Fibroblast of skin of left biceps (primary cell): ENCODE measurements at places on chromosomes 1 and 21.

GRCh38 chr1:107262467-107263286 is 121.8 kb downstream of the NTNG1 start:
- peak; percentile 76 for DNase-seq

- no peak for DNase-seq
Measured at GRCh38 chr1:167237000-167237399, 16.3 kb downstream of the POU2F1 start.

DNA sequence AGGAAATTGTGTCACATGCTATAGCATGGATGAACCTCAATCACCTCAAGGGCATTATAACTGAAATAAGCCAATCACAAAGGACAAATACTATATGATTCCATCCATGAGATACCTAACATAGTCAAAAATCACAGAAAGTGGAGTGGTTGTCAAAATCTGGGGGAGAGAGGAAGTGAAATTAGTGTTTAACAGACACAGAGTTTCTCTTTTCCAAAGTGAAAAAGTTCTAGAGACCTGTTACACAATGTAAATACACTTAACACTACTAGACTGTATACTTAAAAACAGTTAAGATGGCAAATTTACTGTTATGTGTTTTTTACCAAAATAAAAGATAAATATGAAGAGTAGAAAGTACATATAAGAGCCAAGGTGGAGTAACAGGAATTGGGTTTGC is 31.8 kb downstream of the ZNF644 start:
- no peak for DNase-seq

GRCh38 chr1:6614929-6615785 is 1.6 kb downstream of the PHF13 start:
- no peak for DNase-seq

GRCh38 chr1:43530483-43531106 is at the start of gene PTPRF:
TSS of gene PTPRF (plus strand) at chr1:43530883. CDS start at chr1:43545076, 14,193 bp downstream.
- no peak for DNase-seq

DNA sequence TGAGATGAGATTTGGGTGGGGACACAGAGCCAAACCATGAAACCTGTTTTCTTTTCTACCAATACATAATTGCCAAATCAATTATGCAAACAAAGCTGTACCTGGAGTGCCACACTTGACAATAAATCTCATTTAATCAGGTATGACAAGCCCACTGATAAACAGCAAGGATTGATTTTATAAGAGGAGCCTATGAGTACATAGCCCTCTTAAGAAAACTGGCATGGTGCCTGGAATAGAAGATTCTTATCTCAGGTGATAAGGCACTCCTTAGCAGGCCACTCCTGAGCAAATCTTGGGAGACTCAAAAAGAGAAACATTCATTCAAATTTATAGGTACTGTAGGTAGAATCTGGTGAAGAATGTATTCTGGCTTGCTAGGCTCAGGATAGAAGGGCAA is 28.6 kb upstream of the PDE4B start:
- no peak for DNase-seq

GRCh38 chr1:17393230-17393629 is 21.2 kb downstream of the PADI6 start:
- DNase-seq = no peak

DNA sequence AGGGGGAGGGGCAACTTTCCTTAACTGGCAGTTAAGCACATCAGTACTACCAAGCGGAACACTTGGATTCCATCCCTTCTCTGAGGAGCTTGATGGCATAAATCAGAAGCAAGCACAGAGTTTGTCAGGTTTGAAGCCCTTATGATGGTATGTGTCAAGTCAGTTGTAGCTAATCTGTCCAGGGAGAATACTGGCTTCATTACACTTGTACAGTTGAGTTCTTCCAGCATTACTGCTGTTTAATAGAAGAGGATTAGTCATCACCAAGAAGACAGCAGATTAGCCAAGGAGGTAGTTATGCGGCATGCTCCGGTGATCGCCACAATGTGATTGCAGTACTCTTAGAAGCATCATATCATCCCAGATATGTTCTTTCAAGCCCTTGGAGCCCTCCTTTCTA is 2.1 kb upstream of the TDRD5 start:
- no peak for DNase-seq

- no peak for DNase-seq
Measured at GRCh38 chr21:43906585-43907370, 41.8 kb downstream of the AGPAT3 start.

DNA sequence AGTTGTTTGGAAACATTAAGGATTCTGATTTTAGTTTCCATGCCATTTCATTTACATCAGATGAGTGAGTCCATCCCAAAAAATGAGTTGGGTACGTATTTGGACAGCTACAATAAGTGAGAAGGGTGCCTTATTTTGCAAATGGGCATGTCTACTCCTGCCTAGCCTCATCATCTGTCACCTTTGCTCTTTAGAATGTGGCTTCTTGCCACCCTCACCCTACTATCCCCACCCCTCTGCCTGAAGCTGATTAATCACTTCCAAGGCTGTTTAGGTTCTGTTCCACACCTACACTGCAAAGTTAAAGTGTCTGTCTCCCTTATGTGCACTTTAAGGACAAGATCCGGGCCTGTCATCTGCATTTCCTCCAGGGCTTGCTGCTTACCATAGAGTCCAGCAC is 61.2 kb downstream of the ST6GALNAC5 start:
- no peak for DNase-seq

GRCh38 chr1:62271134-62271533 is 48.1 kb downstream of the KANK4 start:
- no peak for DNase-seq

- no peak for DNase-seq
Measured at GRCh38 chr1:36099681-36100341, 11.1 kb downstream of the ADPRS start.
